ENCODE measurements at places on chromosomes 4 and X. TPM values are rescaled to one million over a fixed set of nuclear protein-coding genes. Genes with fewer than 3 reads are reported as not detected.

Gene RAB33A
- total RNA-seq = 0.39 TPM

Gene TEX13C
- not detected for total RNA-seq

Gene REELD1
- not detected for total RNA-seq

Gene C4orf54
- total RNA-seq = not detected

Gene HTR2C
- not detected for total RNA-seq

Gene FAM9B
- total RNA-seq = not detected

Gene SYTL5
- not detected for total RNA-seq

Gene MID2
- total RNA-seq = 12.9 TPM

Gene CXCL5
- 20.2 TPM for total RNA-seq

Gene USP17L15
- not detected for total RNA-seq

Gene HTT-AS
- not detected for total RNA-seq

Gene RASL11B
- 1.8 TPM for total RNA-seq

Gene CHIC2
- total RNA-seq = 38.5 TPM

Gene INTU
- 3.3 TPM for total RNA-seq

Gene SMARCA1
- 18.0 TPM for total RNA-seq

Gene ALAS2
- total RNA-seq = not detected

Data from subcutaneous preadipocyte (primary cell).